ENCODE measurements at places on chromosomes 16 and 17. TPM values are rescaled to one million over a fixed set of nuclear protein-coding genes. Genes with fewer than 3 reads are reported as not detected.

RNF135 gene
- polyA plus RNA-seq = 51.4 TPM

- no peak for DNase-seq
Observed at GRCh38 chr16:1431497-1432270, 806 bp downstream of the PERCC1 start.

HOXB5 gene
- not detected for polyA plus RNA-seq

RASL10B gene
- polyA plus RNA-seq = not detected

- DNase-seq = no peak
Observed at GRCh38 chr17:64032081-64032480, 11.6 kb upstream of the ICAM2 start.

GRCh38 chr17:56176091-56176490 is 22.8 kb downstream of the ANKFN1 start:
- DNase-seq = no peak

DNA sequence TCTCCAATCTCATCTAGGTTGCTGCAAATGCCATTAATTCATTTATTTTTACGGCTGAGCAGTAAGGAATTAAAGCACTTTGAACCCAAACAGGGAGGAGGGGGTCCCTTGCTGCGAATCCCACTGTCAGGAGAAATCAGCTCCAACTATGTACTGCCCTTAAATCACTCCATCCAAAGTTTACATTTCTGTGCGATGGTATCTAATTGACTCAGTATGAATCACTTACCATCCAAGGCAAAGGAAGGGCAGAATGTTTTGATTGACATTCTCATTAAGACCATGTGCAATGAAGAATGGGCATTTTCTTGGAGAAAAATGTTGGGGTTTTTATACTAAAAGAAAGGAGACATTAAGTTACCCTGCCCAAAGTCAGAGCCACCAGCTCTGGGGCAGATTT is 47.7 kb upstream of the XYLT1 start:
- DNase-seq = no peak

SYT17 gene
- 0.81 TPM for polyA plus RNA-seq

FOXF1 gene
- polyA plus RNA-seq = not detected

GRCh38 chr17:5877366-5877765 is 192.8 kb upstream of the WSCD1 start:
- no peak for DNase-seq

PLA2G10 gene
- not detected for polyA plus RNA-seq

DNA sequence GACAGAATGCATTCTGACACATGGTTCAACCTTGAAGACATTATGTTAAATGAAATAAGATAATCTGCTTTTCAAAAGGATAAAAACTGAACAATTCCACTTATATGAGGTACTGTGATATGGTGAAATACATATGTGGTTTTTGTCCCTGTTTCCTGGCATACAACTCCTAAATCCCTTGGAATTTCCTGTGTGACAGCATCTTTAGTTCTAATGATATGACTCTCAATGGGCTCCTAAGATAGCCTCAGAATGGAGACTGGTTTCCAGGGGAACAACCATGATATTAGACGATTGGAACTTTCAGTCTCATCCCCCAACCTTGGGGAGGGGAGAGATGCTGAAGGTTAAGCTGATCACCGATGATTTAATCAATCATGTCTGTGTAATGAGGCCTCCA is 37.7 kb upstream of the PHLPP2 start:
- DNase-seq = no peak

DNA sequence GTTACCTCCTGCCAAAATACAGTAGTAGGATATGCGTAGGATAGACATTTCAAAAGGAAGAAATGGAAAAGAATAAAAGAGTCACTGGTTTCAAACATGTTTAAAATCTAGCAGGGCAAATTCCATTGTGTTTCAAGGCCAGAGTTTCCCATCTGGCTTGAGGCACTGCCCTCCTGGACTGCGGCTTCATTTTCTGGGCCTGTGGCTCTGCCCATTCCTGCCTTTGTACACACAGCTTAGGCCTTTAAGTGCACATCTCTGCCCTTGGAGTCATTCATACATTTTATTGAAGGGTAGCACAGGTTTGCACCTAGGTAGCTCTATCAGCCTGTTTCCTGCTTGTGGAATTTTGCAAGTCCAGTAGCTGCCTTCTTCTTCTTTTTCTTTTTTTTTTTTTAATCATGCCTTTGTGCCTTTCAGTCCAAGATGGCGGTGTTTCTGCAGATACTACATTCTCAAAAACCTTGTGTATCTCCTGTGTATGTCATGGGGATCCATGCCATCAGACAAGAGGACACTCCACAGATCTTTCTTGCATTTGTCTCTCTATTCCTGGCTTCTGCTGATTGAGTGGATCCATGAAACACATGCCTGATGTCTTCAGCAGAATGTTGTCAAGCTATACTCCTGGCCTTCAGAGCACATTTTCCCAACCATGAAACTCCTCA is 282.9 kb downstream of the BCAS3 start:
- no peak for DNase-seq

DNA sequence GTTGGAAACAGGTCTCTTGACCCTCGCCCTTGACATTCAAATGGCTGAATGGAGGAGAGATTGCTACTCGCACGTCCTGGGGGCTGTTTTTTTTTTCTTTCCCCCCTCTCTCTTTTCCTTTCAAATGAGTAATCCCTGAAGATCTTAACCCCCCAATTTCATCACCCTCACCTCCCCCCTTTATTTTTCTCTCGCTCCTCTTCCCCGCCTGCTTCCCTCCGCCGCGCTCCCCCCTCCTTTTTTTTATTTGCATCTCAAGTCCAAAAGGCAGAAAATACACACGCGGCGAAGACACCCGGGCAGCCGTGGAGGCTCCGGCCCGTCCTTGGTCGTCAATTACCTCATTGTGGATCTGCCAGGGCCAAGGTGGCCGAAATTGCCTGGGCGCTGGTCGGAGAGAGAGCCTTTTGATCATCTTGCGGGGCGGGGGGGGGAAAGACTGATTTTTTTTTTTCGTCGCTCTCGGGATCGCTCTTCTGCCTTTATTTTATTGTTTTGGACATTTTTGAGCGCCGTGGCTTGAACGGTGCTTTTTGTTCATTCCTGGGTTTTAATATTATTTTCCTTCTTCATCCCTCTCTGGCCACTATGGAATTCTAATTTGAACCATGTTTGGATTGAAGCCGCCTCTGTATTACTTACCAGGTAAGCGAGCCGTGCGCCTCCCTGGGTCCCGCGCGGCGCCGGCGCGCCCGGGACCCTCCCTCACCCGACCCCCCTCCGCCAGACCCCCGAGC is 57.2 kb upstream of the GSE1 start:
- no peak for DNase-seq

GRCh38 chr17:47009759-47010594 is 30.9 kb upstream of the RPRML start:
- DNase-seq = no peak

HID1 gene
- not detected for polyA plus RNA-seq

DNA sequence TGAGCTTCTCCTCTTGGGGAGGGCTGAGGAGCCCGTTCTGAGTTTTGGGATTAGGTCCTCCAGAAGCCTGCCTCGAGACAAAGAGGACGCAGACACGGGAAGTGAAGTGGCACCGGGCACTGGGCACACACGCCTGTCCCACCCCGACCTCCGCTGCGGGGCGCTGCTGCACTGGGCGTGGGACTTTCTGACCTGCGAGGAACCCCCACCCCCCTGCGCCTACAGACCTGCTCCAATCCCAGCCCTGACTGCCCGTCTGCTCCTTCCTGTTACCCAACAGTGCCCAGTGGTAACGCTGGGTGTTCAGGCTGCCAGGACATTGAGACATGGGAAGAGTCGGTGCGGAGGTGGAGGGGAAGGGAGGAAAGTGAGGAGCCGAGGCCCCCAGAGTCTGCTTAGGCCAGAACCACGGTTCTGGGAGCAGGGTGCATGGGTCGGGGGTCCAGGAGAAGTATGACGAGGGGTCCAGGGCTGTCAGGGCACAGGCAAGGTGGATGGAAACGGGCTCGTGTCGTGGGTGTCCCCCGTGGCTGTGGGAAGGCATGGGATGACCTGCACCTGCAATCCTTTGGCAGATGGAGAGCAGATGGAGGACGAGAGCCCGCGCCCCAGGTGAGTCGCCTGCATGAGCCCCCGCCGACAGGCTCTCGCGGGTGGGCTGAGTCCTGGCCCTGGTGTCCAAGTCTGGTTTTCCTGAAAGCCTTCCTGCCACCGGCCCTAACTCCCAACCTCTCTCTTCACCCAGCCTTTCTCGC is 112.0 kb upstream of the CREBBP start:
- DNase-seq = peak; percentile 21

DNA sequence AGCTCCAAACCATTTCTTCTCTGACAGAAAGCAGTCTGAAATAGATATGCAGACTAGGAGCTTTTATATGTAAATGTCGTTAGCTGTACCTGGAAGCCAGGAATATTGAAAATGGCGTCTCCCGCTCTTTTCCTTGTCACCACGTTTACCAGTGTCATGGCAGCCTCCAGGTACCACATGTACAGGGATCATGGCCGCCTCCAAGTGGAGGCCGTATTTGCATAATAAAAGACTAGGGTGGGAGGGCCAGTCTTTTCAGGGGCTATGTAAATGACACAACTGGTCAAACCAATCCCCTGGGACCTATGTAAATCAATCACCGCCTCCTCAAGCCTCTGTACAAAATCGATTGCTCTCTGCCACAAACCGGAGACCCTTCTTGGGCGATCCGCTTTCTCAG is 54.3 kb downstream of the MYOCD start:
- DNase-seq = no peak

GRCh38 chr17:79976451-79976850 is 59.2 kb downstream of the TBC1D16 start:
- DNase-seq = no peak

- DNase-seq = no peak
Observed at GRCh38 chr16:84475643-84476240, 28.7 kb downstream of the MEAK7 start.

- no peak for DNase-seq
Observed at GRCh38 chr16:82509691-82510430, 116.9 kb upstream of the CDH13 start.

DNA sequence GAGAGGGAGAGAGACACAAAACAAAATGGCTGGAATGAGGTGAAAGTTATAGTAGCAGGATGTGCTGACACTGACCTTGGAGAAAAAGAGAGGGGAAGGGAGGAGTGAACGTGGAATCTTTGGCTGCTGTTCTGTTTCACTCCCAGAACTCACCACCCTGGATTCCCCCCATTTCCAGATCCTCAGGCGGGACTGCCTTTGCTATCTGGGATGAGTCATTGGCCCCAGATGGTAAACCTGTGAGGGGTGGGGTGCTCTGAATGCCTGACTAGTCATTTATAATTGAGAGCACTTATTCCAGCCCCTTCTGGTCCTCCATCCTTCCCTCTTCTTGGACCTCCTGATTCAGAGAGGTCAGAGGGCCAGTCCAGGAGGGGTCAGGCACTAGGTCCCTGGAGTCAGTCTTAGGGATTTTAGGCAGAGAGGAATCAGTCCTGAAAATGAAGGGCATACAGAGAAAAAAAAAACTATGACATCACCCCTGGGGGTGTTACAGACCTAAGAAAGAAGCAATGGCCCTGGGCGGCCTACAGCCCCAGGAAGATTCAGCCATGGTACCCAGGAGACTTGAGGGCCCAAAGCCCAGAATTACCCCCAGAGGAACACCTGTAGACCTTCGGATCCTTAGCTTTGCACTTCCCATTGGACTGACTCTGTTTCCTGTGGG is 2.2 kb upstream of the ZG16 start:
- no peak for DNase-seq

DNA sequence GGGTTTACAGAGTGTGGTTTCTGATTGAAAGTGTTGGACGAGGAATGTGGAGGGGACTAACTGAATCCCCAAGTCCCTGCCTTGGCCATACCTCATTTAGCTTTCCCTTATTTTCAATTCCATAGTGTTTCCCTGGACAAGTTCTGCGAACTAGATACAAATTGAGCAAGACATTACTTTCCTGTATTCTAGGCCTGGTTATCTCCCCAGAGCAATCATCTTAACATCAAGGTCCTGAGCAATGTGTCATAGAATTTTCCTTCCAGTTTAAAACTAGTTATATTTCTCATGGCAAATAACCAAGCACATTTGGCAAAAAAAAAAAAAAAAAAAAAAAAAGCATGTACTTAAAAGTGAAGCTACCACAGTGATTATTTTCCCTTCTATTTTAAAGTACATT is 330.1 kb downstream of the CDH11 start:
- DNase-seq = no peak

GRCh38 chr17:3558603-3559269 is 1.1 kb upstream of the TRPV3 start:
- no peak for DNase-seq

DNA sequence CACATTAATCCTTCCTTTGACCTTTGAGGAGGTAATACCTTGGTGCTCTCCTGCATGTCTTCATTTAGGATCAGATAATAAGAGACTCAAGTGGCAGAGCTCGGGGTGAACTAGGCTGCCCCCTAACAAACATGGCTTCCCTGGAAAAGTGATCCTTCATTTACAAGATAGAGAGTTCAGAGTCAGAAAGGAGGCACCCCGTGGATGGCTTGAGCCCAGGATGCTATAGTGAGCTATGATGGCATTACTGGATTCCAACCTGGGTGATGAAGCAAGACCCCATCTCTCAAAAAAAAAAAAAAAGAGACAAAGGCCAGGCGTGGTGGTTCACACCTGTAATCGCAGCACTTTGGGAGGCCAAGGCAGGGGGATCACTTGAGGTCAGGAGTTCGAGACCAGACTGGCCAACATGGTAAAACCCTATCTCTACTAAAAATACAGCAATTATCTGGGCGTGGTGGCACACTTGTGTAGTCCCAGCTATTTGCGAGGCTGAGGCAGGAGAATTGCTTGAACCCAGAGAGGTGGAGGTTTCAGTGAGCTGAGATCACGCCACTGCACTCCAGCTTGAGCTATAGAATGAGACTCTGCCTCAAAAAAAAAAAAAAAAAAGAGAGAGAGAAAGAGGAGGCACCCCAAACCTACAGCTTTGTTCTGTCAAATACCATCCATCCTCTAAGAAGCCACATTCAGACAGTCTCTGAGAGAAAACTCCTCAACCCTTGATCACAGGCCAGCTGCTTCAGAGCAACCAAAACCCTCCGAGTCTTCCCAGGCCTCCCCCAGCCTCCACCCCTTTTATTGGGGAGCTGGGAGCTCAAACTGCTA is 7.4 kb downstream of the FAM117A start:
- DNase-seq = no peak

DNA sequence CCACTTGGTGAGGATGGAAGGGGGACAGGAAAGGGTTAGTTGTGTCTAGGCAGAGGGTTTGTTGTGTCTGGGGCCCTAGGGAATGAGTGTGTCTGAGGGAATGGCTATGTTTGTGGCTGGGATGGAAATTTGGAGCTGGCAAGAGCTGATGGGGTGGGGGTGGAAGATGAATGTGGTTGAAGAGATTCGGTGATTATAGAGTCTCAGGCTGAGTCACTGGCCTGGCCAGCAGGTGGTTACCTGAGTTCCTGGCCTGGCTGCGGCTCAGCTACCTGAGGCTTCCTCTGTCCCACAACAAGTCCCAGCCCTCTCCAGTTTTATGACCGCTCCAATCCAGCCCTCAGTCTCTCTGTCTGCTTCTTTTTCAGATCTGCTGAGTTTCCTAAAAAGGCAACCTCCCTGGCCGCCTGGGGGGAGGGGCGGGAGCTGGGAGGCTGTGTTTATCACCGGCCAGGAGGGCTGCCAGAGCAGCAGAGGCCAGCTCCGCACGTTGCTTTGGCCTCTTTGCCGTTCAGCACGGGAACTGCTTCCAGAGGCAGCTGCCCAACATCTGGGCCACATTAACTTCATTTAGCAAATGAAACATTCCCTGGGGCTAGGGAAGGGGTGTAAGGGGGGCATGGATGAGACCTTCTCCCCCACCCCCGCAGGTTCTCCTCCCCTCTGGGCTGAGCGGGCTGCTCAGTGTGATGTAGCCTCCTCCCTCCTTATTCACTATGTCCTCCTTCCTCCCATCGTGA is 21.8 kb downstream of the ITGB3 start:
- no peak for DNase-seq

GRCh38 chr16:14071576-14072271 is 605 bp downstream of the MRTFB start:
- no peak for DNase-seq
